DMS153 (cell line): ENCODE measurements at places on chromosomes 5 and 9.

DNA sequence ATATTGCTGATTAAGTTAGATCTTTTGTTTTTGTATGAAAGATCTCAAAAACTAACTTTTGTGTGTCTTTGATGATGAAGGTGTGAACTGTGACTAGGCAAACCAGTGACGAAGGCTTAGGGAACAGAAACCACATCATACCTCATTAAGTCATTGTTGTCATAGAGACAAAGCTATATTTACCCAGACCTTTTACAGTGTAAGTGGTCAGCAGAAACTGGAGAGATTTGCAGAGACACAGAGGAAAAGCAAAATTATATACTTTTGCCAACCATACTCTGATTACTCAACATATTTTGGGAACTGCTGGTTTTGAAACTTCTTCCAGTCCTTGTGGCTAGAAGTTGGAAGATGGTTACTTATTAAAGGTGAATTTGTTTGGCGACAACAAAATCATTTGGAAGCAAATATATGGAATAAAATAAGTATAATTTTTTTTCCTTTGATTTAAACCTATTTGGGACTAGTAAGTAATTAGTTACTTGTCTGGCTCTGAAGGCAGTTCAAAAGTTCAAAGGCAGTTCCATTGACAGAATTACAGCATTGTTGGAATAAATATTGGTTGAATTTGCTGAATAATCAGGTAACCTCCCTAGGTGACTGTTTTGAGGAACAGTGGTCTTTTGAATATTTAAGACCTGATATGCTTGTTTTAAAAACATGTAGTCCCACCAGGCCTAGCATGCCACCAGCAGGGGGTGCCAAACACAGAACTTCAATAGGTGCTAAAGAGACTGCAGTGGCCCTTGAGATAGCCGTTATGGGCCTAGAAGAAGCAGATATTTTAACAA is 103.8 kb downstream of the RPS23 start:
- no peak for DNase-seq

GRCh38 chr5:57859626-57860025 is 377.0 kb upstream of the ACTBL2 start:
- DNase-seq, result no peak

- no peak for DNase-seq
These were observed 5.8 kb upstream of the ENG start for GRCh38 chr9:127860260-127860659.

DNA sequence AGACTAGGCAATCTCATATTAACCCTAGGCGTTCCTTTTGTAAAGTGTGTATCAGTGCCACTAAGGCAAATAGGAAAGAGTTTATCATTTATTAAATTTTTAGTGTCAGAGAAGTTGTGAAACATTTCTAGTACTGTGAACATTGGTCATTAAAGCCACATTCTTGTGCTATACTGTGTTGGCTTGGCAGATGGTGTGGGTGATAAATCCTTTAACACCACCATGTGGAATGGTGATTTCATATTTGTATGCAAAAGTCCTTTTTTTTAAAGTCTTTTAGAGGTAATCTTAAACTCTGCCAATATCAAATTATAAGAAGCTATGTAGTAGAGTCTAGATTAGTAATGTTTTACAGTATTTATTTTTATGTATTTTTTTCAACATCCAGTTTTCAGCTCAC is 18.1 kb downstream of the SLC12A2 start:
- no peak for DNase-seq

- DNase-seq, result no peak
These were observed 10.8 kb downstream of the SEMA6A start for GRCh38 chr5:116563736-116564308.

DNA sequence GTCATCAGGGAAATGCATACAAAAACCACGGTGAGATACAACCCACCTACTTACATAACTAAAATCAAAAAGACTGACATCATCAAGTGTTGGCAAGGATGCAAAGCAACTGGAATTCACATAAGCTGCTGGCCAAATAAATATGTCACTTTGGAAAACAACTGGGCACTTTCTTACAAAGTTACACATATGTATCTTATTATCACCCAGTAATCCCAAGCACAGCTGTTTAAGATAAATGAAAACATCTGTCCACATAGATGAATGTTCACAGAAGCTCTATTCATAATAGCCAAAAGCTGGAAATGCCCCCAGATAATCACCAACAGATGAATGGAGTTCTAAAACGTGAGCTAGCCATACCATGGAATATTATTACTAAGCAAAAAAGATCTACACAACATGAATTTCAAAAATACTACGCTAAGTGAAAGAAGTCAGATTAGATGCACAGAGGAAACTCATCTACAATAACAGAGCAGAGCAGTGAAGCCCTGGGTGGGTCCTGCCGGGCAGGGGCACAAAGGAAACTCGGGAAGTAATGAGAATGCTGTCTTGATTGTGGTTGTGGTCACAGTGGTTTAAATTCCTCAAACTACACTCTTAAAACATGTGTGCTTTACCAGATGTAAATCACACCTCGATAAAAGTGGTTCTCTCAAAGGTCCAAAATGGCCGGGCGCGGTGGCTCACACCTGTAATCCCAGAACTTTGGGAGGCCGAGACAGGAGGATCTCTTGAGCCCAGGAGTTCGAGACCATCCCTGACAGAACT is 8.5 kb downstream of the CAMSAP1 start:
- no peak for DNase-seq

GRCh38 chr5:17680737-17681136 is 46.5 kb downstream of the TAF11L14 start:
- DNase-seq, result no peak
